Activated CD4-positive, alpha-beta memory T cell treated with anti-CD3 and anti-CD28 coated beads, Interleukin-2, amount 10 ng/mL, durations not matched to agents 7 days and 5 days (primary cell): ENCODE measurements at places on chromosomes 1 and 21.
A peak's percentile ranks its signal among the peaks of the same experiment; 100 is the strongest.

DNA sequence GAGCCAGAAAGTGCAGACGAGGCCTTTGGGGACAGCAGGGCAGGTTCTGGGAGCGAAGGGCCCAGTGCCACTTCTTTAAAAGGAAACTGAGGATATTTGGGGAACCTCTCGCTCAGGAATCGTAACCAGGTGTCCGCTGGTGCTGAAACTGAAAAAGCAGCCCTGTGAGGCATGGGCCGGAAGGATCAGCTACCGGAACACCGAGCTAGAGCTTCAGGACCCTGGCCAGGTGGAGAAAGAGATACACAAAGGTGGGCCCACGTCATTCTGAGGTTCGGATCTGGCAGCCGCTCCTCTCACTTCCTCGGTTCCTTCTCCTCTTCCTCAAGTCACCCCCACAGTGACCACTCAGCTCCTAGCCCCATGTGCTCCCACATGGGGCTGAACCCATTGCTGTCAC is 18.1 kb downstream of the MX2 start:
- DNase-seq, result no peak

DNA sequence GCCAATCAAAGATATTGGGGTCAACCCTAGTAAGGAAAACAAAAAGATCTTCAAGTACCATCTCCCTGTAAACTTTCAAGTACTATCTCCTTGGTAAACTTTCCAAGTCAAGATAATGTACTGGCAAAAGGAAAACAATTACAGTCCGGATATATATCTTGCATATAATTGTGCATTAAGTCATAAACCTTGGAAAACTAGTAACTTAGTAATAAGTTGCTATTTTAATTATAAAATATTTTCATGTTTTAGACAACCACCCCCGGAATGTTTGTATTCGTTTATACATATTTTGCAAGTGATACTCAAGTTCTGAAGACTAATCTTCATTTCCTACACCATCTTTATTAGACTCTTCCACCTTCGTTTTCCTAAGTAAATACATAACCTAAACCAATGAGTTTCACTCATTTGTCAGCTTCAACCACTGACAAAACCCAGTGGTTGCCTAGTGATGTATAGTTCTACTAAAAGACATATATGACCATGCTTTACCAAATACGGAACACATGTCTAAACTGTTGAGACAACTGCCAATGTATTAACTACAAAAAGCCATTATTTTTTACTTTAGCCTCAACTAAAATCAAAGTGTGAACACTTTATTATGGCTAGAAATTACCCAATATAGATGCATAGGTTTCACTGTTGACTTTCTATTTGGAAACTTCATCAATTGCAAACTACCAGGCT is 1.7 kb downstream of the AKT3 start:
- DNase-seq, result no peak

GRCh38 chr1:72177711-72178110 is 104.6 kb downstream of the NEGR1 start:
- no peak for DNase-seq

DNA sequence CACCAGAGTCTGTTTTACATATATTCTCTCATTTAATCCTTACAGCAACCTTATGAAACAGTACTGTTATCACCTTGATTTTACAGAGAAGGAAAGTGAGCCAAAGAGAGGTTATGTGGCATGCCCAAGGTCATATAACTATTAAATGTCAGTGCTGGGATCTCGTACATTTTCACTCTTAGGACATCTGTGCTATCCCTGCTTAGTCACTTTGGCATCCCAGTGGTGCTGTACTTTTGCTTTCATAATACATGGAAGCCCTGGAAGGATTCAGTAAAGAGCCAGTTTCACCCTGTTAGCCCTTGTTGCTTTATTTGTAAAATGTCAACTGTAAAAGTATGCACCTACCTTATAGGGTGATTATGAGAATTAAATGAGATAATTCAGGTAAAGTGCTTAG is 104.4 kb downstream of the NFIA start:
- no peak for DNase-seq

GRCh38 chr1:47834326-47834725 is 162.9 kb downstream of the TRABD2B start:
- no peak for DNase-seq

DNA sequence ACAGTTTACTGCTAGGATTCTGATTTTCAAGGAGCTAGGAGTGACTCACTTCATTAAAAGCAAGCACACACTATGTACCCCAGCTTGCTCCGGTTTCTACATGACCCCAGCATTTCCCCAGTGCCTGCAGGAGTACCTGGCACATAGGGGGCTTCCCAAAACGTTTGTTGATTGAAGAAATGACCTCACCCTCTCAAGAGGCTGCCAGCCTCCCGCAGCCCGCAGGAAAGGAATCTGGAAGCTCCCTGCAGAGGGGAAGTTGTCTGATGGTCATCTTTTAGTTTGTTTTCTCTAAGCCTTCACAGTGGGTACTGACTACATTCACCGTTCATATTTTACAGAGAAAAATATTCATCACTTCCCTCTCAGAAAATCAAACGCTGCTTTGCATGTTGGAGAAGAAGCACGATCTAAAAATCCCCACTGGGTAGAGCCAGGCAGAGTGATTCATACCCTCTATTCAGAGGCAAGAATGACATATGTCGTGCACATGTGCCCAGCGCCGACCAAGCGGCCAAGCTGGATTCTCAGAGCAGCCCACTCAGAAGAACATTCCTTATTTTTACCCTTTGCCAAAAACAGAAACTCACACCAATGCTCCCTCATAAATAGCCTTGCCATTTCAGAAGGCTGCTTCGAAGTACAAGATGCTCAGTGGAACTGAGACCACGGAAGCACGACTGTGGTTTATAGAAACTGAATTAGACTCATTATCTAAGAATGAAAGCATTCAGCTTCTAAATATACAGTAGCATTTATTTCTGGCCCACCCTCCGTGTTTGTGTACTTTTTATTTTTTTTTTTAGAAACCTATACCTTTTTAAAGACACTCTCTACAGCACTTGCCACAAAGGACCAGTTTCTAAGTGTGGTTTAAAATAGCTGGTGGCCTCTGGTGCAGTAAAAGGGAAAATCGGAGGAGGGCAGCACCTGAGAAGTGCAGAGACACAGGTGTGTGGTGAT is 143.2 kb downstream of the MIS18A start:
- DNase-seq, result no peak

DNA sequence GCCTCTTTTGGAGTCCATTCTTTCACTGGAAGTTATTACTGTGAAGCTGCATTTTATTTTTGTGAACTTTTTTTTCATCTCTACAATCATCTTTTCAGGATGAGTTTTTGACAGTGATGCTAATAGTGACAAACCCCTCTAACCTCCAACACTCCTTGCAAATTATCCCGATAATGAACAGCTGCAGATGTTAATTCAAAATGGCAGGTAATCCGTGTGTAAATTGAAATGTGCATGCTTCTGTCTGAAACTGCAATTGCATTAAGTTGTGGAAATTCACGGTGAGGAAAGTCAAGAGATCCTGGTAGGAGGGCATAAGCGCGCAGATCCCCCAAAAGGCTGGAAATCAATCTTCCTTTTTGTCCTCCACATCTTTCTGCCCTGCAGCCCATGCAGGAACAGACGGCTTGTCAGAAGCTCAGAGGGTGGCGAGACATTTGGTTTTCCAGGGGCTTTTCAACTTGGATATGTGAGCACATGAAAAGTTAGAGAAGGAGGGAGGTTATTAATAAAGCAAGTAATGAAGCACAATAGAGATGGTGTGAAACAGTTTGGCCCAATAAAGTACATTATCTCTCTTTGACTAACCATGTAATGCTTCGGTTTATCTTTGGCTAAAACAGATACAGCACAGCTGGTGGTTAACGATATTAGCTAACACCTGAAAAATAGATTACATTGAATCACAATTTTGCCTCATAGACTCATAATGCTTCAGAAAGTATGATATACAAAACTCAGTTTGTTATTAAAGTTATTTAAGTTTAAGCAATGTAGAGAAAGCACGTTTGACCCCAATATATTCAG is 143.5 kb upstream of the COA6 start:
- no peak for DNase-seq

DNA sequence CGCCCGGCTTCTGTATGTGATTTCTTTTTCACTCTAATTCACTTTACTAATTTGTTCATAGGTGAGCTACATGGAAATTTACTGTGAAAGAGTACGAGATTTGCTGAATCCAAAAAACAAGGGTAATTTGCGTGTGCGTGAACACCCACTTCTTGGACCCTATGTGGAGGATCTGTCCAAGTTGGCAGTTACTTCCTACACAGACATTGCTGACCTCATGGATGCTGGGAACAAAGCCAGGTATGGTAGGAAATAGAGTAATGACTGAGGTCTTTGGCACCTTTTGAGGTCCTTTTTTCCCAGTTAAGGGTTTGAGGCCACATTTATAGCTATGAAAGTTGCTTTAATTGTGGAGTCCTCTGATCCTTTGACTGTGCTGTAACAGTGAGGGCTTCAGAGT is 56.9 kb downstream of the KIF1B start:
- DNase-seq, result no peak

- no peak for DNase-seq
These were observed 8.3 kb upstream of the TRABD2B start for GRCh38 chr1:48005253-48006117.

- no peak for DNase-seq
These were observed 3.7 kb downstream of the SYT6 start for GRCh38 chr1:114150016-114150415.

GRCh38 chr21:31517664-31518414 is 141.7 kb upstream of the SOD1 start:
- no peak for DNase-seq

- no peak for DNase-seq
These were observed 7.9 kb upstream of the FUBP1 start for GRCh38 chr1:77986810-77987209.

GRCh38 chr1:225744745-225745144 is 32.9 kb upstream of the SRP9 start:
- no peak for DNase-seq

DNA sequence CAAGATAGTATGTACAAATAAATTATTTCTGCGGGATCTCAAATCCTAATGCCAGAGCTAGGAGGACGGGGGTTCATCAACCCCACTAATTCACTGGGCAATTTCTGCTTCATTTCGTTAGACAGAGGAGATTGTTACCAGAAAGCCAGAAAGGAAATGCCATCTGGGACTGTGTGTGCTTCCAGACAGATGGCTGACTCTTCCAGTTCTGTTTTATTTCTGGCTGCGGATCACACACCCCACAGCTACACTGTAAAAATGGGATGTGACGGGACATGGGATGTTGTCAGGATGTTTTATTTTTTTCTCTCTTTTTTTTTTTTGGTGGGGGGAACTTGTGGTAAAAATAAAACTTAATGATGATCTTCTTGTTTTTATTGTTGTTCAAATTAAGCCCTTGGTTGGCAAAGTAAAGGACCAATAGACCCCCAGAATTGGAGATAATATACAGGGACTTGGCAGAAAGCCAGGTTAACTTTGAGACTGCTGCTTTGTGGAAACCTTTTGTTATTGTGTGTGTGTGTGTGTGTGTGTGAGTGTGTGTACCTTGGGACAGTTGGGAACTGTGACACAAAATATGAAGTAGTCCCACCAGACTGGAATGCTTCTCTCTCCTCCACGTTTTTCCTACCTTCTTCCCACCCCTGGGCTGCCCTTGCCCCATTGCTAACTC is 114.5 kb downstream of the NUF2 start:
- DNase-seq, result no peak

GRCh38 chr1:93681101-93681988 is at the start of gene BCAR3:
BCAR3 (minus strand) TSS chr1:93681837; CDS start chr1:93674930, 6,907 bp downstream.
- DNase-seq, result peak; percentile 44

GRCh38 chr1:941588-942383 is 17.3 kb downstream of the NOC2L start:
- DNase-seq, result no peak

GRCh38 chr1:212754193-212754592 is 37.4 kb downstream of the NSL1 start:
- no peak for DNase-seq

DNA sequence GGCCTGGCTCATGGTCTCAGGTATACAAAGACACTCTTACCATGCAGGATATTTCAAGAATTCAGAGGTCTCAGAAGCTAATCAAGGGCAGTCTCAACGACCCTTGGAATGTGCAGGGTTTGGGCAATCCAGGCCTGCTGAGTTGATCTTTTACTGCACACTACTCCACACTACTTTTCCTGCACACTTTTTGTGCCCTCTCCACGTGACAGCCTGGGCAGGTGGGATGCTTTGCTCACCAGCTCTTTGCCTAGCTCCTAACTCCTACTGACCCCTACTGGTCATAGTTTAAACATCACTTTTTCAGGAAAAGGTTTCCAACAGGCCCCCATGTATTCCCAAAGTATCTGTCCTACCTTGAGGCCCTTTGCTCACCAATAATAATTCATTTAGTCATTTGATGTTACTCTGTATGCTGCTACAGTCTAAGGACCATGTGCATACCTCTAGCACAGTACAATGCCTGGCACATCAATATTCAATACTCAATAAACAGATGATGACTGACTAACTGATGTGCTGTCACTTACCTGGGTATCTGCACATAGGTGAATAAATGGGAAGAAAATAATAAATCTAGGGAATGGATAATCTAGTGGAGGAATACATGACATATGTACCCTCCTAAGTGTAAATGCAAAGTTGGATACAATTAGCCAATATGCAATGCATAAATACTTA is 9.6 kb downstream of the DUSP23 start:
- no peak for DNase-seq

DNA sequence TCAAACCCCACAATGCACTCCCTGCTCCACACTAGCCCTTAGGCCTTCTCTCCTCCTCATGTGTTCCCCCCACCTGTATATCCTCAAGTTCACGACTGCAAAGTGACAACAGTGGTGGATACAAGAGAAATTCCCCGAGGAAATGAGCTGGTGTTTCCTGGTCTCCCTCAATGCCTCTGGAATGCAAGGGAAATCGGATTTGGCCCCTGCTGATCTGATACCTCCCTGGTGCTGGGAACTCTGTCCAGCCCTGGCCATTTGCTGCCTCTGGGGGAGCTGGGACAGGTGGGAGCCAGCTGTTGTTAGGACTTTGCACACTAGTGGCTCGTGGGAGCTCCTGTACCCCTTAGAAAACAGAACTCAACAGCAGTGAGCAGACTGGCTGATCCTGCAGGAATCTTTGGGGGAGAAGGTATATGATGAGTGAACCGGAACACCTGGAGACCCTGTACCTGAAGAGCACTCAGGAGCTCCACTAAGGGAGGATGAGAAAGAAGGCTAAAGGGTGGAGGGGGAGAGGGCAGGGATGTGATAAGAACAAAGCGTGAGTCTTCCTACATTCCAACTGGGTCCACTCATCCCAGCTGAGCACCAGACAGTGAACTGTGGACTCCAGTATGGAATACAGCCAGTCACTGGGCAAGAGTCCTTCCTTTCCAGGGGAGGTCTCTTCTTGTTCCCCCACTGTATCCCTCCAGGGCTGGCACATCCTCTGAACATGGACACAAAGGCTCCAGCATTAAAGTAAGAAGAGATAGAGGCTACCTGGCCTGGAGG is 69.3 kb downstream of the PLXNA2 start:
- DNase-seq, result no peak
